ENCODE measurements at places on chromosomes 13 and 19. TPM values are rescaled to one million over a fixed set of nuclear protein-coding genes. Genes with fewer than 3 reads are reported as not detected.

CCNA1 gene
- 9.4 TPM for total RNA-seq

CLDN10 gene
- not detected for total RNA-seq

UBE2L5 gene
- total RNA-seq = not detected

ADPRHL1 gene
- 0.75 TPM for total RNA-seq

RNF17 gene
- not detected for total RNA-seq

UPF1 gene
- total RNA-seq = 84.6 TPM

PRRG2 gene
- 0.75 TPM for total RNA-seq

ZNF837 gene
- 3.5 TPM for total RNA-seq

MEGF8 gene
- 36.0 TPM for total RNA-seq

ZNF730 gene
- 1.9 TPM for total RNA-seq

SYT3 gene
- 0.11 TPM for total RNA-seq

MCF2L gene
- total RNA-seq = 0.37 TPM

IGFL4 gene
- under 0.01 TPM for total RNA-seq

TMEM272 gene
- total RNA-seq = not detected

NLRP12 gene
- not detected for total RNA-seq

ZNF415 gene
- total RNA-seq = 6.1 TPM

PINLYP gene
- total RNA-seq = 2.9 TPM

MEF2B gene
- total RNA-seq = not detected

MBD3L3 gene
- not detected for total RNA-seq

OSCAR gene
- total RNA-seq = 0.22 TPM

FFAR2 gene
- not detected for total RNA-seq

SNRPD2 gene
- 360 TPM for total RNA-seq

GADD45GIP1 gene
- total RNA-seq = 36.4 TPM

KCNK6 gene
- total RNA-seq = 5.2 TPM

Data from uterine smooth muscle cell (primary cell).